Activated CD4-positive, alpha-beta memory T cell treated with anti-CD3 and anti-CD28 coated beads for 36 hours (primary cell): ENCODE measurements at places on chromosomes 6 and 20. TPM values are rescaled to one million over a fixed set of nuclear protein-coding genes. Genes with fewer than 3 reads are reported as not detected.

DNA sequence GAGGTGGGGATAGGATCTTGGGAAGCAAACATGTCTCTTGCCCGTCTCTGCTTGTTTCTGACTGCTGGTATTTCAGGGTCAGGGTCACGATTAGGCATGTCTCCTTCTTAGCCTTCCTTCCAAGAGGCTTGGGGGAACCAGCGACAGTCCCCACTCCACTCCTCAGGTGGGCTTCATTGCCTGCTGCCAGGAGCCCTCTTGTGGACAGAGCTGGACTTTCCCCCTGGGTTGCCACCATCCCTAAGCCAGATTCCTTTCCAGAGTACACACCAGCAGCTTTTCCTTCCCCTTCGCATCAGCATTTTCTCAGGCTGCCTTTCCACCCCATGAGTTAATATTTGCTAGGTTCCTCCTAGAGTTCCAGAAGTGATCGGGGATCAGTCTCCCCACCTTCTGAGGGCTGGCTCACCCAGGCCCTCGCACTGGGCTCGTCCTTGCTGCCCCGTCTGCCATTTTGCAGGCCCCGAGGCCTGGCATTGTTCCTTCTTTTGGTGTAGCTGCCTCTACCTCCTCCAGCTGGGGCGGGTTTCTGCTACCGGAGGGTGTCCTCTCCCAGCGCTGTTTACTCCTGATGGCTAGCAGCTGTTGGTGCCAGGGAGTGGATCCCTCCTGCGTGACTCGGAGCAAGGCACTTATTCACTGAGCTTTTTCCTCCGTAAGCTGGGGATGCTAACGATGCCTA, 8.8 kb upstream of the C20orf144 start:
- DNase-seq, result peak; percentile 60
- H3K27me3 ChIP-seq, result no peaks in the 10 kb centered on the region
- no peak overlapping the region for H3K4me3 ChIP-seq
- H3K4me1 ChIP-seq, result peaks cover 47% of the 10 kb centered on the region
- H3K36me3 ChIP-seq, result no peaks in the 10 kb centered on the region

DNA sequence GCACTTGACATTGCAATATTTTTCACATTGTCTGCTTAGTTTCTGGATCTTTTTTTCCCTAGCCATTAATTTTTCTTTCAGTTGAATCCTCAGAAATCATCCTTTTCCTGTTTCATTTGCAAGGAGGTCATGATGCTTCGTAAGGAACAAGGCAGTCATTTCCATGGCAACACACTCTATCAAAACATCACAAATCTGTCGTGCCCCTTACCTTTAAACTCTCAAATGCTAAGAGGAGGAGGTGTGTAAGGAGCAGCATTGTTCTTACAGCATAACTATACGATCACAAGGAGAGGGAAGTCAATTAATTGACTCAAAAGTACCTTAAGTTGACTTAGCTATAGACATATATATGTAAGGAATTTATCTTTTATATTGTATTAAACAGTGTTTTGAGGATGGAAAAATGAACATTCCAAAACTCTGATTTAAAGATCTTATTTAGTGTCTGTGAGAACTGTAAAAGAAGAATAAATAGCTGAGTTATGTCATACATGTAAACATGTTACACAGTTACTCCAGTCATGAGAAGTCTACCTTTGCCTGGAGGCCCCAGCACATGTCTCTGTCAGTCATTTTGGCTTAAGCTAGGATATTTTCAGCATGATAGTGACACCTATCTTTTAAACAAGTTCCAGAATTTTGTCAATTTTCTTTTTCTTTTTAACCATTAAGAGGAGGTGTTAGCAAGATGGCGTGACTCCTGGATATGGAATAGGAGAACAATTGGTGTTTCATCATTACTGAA, 41.6 kb downstream of the CDKAL1 start:
- peaks cover 34% of the 10 kb centered on the region for H3K4me1 ChIP-seq
- no peak for DNase-seq
- H3K4me3 ChIP-seq, result no peak overlapping the region
- no peaks in the 10 kb centered on the region for H3K27me3 ChIP-seq
- no peak overlapping the region for H3K27ac ChIP-seq
- peaks cover 19% of the 10 kb centered on the region for H3K36me3 ChIP-seq

DNA sequence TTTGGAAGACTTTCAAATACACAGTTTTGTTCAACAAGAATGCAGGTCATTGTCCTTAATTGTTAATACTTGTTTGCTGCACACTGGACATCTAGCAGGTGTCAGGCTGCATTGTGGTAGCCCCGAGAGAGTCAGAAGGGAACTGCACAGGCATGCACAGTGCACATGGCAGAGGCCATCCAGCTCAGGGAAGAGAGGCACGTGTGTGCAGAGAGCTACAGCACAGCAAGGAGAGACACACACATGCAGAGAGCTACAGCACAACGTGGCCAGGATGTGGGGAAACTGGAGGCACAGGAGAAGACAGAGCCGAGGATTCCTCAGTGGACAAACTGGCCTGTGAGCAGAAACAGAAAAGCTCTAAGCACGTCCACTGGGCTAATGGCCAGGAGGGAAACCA, 272.0 kb downstream of the SMOC2 start:
- H3K27me3 ChIP-seq, result peaks cover 7% of the 10 kb centered on the region
- H3K36me3 ChIP-seq, result no peaks in the 10 kb centered on the region
- H3K4me1 ChIP-seq, result no peaks in the 10 kb centered on the region

DNA sequence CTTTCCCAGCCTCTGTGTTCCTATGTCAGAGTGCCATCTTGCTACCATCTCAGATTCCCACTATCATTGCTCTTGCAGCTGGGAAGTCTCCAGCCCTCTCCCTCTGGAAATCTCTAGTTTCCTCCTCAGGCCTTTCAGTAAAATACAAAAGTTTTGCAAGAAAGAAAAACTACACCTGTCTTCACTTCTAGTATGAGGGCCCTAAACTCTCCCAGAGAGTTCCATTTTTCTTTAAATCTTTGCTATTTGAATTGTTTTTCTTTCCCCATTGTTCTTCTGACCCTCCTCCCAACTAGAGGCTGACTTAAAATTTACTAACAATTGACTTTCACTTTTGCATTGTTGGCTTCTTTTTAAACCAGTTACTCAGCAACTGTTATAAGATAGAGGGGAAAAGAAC, 62.8 kb downstream of the LY86 start:
- H3K27ac ChIP-seq, result peak overlapping the region; percentile 1
- no peak for DNase-seq
- no peak overlapping the region for H3K4me3 ChIP-seq
- H3K4me1 ChIP-seq, result peaks cover 55% of the 10 kb centered on the region

DNA sequence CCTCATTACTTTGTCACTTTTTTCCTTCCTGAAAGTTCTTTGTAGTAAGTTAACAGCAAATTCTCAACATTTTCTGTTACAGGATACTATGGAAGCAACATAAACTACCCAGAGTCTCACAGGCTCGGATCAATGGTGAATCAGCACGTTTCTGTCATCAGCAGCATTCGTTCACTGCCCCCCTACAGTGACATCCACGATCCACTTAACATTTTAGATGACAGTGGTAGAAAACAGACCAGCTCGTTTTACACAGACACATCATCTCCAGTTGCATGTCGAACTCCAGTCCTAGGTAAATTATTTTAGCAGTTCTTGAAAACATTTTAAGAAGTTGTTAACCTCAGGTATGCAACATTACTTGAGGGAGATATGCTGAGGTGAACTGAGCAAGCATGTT, 51.6 kb downstream of the RFX6 start:
- H3K27me3 ChIP-seq, result no peaks in the 10 kb centered on the region
- H3K27ac ChIP-seq, result no peak overlapping the region
- H3K4me1 ChIP-seq, result no peaks in the 10 kb centered on the region
- no peak overlapping the region for H3K4me3 ChIP-seq
- H3K36me3 ChIP-seq, result no peaks in the 10 kb centered on the region

DNA sequence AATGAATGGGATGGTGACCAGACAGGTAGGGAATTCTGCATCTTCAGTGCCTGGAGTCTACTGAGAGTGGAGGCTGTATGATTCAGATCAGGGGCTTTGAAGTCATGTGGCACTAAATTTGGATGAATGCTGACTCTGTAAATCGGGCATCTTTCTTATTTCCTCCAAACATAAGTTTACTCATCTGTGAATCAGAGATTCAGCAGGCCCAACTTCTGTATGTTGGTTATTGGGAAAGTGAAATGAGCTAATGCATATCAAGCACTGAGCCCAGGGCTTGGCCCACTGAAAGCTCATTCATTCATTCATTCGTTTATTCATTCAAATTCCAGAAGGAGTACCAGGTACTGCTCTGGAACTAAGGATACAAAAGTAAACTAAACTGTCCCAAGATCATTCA, 192.3 kb upstream of the RIN2 start:
- no peaks in the 10 kb centered on the region for H3K4me1 ChIP-seq
- no peak overlapping the region for H3K27ac ChIP-seq
- peaks cover 3% of the 10 kb centered on the region for H3K27me3 ChIP-seq
- no peak overlapping the region for H3K4me3 ChIP-seq
- no peaks in the 10 kb centered on the region for H3K36me3 ChIP-seq

GRCh38 chr6:119929121-119929520, 579.6 kb upstream of the MAN1A1 start:
- peaks cover 5% of the 10 kb centered on the region for H3K36me3 ChIP-seq
- no peaks in the 10 kb centered on the region for H3K4me1 ChIP-seq
- DNase-seq, result no peak
- no peak overlapping the region for H3K27ac ChIP-seq

Gene KCNK5
- total RNA-seq, result 16.2 TPM

Gene GRIK2
- total RNA-seq, result not detected

DNA sequence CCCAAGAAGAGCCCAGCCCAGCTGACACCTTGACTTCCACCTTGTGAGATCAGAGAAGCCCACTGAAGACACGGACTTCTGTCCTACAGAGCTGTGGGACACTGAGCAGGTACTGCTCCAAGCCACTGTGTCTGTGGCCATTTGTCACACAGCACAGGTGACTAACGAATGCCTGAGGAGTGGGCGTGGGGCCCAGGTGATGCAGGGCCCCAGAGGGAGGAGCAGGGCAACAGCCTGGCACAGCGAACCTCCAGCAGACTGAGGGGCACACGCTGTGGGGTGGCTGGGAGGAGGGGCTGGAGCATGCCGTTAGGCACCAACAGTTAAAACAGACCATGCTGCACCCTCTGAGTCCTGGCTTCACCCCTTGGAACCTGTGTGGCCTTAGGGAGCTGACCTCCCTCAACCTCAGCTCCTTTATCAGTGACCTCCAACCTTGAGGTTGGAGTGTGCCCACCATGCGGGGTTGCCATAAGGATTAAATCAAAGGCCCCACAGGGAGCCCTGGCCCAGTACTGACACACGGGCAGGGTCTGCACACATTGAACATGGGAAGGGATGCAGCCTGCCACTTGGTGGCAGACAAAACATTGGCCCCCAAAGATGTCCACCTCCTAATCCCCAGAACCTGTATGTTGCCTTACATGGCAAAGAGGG, 119.9 kb upstream of the CST7 start:
- no peak overlapping the region for H3K4me3 ChIP-seq
- no peak for DNase-seq
- no peaks in the 10 kb centered on the region for H3K4me1 ChIP-seq
- H3K27ac ChIP-seq, result no peak overlapping the region
- H3K36me3 ChIP-seq, result no peaks in the 10 kb centered on the region

DNA sequence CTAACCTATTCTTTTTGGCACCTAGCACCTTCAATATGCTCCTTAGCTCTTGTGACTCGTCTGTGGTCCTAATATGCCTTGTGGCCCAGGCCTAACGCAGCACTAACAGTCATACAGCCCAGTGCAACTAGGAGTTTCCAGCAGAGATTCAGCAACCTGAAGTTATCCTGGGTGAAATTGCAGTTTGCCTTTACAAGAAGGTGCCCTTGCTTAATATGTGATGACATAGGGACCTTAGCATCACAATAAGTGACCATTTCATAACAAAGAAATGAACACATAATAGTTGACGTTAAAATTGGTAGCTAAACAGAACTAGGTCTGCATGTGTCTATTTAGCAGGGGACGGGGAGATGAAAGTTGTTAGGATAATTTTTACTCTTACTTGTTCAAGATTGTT, 10.1 kb downstream of the FIG4 start:
- no peak for DNase-seq
- H3K4me3 ChIP-seq, result no peak overlapping the region
- no peak overlapping the region for H3K27ac ChIP-seq
- peaks cover 2% of the 10 kb centered on the region for H3K4me1 ChIP-seq
- H3K36me3 ChIP-seq, result peaks cover 2% of the 10 kb centered on the region
- H3K27me3 ChIP-seq, result no peaks in the 10 kb centered on the region

GRCh38 chr6:13553646-13554045, 20.8 kb upstream of the SIRT5 start:
- H3K27me3 ChIP-seq, result no peaks in the 10 kb centered on the region
- DNase-seq, result no peak
- no peak overlapping the region for H3K27ac ChIP-seq
- no peak overlapping the region for H3K4me3 ChIP-seq

- H3K36me3 ChIP-seq, result no peaks in the 10 kb centered on the region
- DNase-seq, result no peak
- H3K4me3 ChIP-seq, result no peak overlapping the region
- H3K27ac ChIP-seq, result peak overlapping the region; percentile 35
- H3K27me3 ChIP-seq, result no peaks in the 10 kb centered on the region
- H3K4me1 ChIP-seq, result peaks cover 30% of the 10 kb centered on the region
Measured at GRCh38 chr20:41011551-41012067, 17.0 kb upstream of the TOP1 start.

- no peak for DNase-seq
- no peak overlapping the region for H3K4me3 ChIP-seq
- peaks cover 23% of the 10 kb centered on the region for H3K27me3 ChIP-seq
- peaks cover 5% of the 10 kb centered on the region for H3K4me1 ChIP-seq
- no peak overlapping the region for H3K27ac ChIP-seq
- H3K36me3 ChIP-seq, result no peaks in the 10 kb centered on the region
Measured at GRCh38 chr6:12944001-12944400, 227.4 kb downstream of the PHACTR1 start.

Gene C6orf132
- total RNA-seq, result 0.29 TPM

Gene CRISP3
- total RNA-seq, result not detected

Gene ZSCAN12
- total RNA-seq, result 4.4 TPM
